ENCODE measurements at places on chromosomes 12 and 14.

- no peak for DNase-seq
Measured at GRCh38 chr14:91732439-91732838, 553 bp upstream of the CATSPERB start.

GRCh38 chr12:69330475-69331473, 17.4 kb upstream of the LYZ start:
- peak; percentile 23 for DNase-seq

GRCh38 chr14:83047059-83047830, 1513.6 kb upstream of the SEL1L start:
- DNase-seq: no peak

GRCh38 chr12:26651566-26652188, 181.3 kb downstream of the ITPR2 start:
- peak; percentile 78 for DNase-seq

- DNase-seq: peak; percentile 95
Measured at GRCh38 chr12:58540480-58541299, 379.6 kb downstream of the LRIG3 start.

GRCh38 chr12:2682296-2683251, 112.2 kb upstream of the FKBP4 start:
- DNase-seq: peak; percentile 83

DNA sequence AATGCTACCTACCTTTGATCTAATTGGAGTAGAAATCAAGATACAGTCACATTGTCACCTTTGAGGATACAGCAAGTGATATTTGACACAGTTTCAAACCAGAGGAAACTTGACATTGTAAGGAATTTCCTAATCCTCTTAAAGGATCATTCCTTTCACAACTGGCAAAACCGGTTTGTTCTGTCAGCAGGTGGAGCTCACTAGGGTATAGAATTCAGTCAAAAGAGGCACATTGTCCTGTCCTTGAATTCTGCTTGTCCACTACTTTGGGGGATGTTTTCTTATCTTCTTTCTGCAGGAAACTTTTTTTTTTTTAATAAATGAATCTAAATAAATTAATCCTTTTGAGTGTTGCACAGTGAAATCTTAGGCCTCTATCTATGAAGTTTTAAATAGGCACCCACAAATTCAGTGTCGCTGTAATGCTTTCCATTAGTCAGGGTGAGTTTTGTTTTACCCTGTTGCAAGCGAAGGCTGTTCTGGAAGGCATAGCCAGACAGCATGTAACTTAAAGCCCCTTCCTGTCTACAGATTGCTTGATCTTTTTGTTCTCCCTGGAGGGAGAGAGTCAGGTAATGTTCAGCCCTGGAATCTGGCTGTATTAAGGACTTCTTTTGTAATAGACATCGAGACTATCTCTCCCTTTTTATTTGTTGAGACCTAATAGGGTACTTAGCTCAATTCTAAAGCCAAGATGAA, 285.0 kb upstream of the RGS6 start:
- DNase-seq: peak; percentile 29

DNA sequence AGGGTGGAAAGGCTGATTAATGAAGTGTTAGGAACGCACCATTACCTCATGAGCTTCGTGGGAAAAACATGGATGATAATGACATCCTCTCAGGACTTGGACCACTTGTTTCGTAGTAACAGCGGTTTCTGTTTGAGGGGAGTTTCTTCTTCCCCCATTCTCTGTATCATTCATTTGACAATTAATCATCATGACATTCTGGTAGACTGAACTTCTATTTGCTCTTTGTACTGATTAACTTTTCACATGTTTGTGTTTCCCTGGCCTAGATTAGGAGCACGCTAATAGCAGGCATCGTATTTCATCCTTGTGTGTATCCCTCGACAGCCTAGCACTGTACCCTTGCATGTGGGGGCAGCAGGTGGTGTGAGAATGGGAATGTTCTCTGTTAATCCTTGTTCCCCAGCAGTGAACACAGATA, 8.0 kb downstream of the LRRC74A start:
- DNase-seq: no peak

GRCh38 chr14:93163564-93163963, 21.1 kb downstream of the MOAP1 start:
- DNase-seq: no peak

DNA sequence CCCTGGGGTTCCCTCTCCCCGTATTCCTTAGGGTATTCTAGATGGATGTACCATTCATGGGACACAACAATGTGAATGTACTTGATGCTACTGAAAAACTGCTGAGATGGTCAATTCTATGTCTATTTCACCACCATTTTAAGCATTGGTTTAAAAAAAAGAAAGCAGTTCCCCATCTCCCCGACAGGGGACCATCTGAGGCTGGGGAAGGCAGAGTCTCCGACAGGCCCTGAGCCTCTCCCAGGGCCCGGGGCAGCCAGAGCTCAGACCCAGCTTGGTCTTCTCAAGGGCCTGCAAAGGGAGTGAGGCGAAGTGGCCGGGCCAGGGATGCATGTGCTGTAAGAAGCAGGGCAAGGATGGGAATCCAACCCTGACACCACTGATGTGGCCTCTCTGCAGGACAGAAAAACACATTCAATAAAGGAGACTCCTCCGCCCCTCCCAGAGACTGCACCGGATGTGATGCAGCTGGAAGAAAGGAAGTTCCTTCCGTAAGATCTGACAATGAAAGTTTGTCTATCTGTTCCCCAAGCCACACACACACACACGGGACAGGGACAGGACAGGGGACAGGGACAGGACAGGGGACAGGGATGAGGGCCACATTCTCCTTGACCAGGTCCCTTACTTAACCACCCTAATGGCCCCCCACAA, 234.1 kb downstream of the BCL11B start:
- DNase-seq: no peak

GRCh38 chr14:28398506-28398905, 368.1 kb upstream of the FOXG1 start:
- DNase-seq: no peak

DNA sequence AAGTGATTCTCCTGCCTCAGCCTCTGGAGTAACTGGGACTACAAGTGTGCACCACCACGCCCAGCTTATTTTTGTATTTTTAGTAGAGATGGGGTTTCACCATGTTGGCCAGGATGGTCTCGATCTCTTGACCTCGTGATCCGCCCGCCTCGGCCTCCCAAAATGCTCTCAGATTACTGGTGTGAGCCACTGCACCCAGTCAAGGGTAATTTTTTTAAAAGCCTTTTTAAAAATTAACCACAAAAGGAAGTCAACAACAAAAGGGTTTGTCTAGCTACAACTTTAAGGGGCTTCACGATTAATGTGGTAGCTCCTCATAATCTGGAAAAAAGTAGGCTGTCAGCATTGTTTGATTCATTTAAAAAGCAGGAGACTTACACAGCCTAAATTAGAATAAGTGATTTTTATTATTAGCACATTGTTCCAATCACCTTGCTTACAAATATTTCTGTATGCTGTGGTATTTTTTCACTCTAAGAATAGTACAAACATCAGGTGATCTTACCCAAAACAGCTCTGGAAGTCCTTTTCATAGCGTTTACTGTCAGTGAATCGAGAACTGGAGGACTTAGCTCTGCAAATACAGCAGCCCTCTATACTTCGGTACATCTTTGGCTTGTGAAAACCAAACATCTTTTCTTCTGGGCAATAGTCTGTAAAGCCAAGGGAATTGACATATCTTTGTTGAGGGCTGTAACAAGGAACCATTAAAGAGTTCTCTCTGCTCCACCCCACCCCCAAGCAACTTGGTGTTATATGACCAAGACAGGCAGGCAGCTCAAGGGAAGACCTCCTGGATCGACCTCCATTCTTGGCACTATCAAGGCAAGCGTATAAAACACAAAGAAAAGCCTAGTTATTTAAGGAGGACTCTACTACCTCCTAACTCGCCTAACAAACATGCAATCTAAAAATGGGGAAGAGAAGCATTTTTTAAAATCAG, 28.1 kb downstream of the SINHCAF start:
- no peak for DNase-seq

DNA sequence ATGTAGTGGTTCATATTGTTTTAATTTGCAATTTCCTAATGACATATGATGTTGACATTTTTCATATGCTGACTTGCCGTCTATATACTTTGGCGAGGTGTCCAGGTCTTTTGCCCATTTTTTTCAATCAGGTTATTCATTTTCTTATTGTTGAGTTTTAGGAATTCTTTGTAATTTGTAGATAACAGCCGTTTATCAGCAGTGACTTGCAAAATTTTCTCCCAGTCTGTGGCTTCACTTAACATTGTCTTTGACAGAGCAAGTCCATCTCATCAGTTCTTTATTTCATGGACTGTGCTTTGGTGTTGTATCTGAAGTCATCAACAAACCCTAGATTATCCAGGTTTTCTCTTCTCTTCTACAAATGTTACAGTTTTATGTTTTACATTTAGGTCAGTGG, 12.6 kb upstream of the KLHDC2 start:
- no peak for DNase-seq

GRCh38 chr12:49017891-49018260, 700 bp downstream of the PRKAG1 start:
- no peak for DNase-seq

- DNase-seq: peak; percentile 9
Measured at GRCh38 chr14:43877351-43877960, 629.6 kb downstream of the FSCB start.

- DNase-seq: no peak
Measured at GRCh38 chr14:91350813-91351511, 66.7 kb downstream of the CCDC88C start.

DNA sequence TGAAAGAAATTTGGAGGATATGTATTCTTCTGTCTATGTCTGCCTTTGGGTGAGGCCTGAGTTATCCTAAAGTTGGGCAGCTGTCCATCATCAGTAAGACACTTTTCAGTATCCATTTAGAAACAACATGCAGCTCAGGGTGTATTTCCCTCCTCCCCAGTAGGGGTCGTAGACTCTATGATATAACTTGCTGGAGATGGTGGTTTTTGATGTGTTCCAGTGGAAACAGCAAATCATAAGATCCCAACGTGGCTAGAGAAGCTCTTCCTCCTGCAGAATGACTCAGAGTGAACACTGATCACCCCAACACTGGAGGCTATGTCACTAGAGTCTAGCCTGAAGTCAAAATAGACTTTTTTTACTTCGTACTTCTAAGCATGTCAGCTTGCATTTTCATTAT, 331.6 kb upstream of the STXBP6 start:
- no peak for DNase-seq

DNA sequence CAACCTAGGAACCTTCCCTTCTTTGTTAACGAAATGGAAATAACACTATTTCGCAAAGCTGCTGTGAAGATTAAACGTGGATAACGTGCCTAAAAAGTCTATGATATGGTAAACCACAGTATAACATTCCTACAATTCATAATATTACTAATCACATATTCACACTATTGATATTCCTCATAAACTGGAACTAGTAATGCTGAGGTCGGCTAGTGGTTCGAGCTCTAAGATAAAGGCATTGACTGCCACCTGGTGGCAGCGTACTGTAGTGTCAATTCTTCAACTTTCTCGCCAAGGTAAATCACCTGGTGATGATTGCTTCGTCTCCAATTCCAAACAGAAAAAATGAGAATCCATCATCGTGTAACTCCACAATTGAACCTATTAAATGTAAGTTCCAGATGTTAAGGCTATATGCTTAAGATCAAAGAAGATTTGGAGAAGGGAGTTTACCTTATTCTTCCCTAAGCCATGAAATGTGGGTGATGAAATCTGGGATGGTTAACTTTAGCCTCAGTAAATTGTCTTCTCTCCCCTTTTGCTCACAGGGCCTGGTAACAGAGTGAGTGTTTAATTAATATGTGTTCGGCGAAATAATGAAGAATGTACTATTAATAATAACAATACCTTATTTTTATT, 197.5 kb upstream of the TMEM132C start:
- peak; percentile 55 for DNase-seq

GRCh38 chr12:108356835-108357806, 18.0 kb upstream of the CMKLR1 start:
- DNase-seq: no peak

DNA sequence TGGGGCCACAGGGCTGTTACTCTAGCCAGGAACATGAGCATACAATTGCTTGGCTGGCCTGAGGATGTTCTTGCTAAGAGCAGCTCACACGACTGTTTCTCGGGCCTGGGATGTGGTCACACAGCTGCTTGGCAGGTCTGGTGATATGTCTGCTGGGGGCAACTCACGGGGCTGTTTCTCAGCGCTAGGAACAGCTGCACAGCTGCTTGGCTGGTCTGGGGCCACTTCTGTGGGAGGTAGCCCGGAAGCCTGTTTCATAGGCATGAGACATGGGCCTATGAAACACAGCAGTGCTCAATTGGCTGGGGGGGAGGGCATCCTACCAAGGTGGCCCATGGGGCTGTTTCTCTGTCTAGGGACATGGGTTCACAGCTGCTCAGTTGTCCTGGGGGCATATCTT, 73.4 kb upstream of the DDHD1 start:
- DNase-seq: no peak

GRCh38 chr12:20508359-20508758, 140.0 kb downstream of the PDE3A start:
- DNase-seq: no peak

DNA sequence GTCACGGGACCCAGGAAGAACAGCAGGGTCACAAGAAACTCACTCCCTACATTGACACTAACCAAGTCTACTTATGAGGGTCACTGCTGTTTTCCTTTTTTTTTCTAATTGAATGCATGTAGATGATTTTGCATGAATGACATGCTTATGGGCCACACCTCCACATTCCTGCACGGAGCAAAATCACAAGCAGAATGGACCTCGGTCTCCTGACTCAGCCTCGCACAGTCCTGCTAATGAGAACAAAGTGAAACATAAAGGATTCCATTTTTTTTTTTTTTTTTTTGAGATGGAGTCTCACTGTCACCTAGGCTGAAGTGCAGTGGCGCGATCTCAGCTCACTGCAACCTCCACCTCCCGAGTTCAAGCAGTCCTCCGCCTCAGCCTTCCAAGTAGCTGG, 12.3 kb downstream of the SCARB1 start:
- no peak for DNase-seq

GRCh38 chr12:121400332-121401139, 618 bp downstream of the RNF34 start:
- DNase-seq: peak; percentile 30

- DNase-seq: peak; percentile 65
Measured at GRCh38 chr14:28767853-28768741, 1.5 kb downstream of the FOXG1 start.

DNA sequence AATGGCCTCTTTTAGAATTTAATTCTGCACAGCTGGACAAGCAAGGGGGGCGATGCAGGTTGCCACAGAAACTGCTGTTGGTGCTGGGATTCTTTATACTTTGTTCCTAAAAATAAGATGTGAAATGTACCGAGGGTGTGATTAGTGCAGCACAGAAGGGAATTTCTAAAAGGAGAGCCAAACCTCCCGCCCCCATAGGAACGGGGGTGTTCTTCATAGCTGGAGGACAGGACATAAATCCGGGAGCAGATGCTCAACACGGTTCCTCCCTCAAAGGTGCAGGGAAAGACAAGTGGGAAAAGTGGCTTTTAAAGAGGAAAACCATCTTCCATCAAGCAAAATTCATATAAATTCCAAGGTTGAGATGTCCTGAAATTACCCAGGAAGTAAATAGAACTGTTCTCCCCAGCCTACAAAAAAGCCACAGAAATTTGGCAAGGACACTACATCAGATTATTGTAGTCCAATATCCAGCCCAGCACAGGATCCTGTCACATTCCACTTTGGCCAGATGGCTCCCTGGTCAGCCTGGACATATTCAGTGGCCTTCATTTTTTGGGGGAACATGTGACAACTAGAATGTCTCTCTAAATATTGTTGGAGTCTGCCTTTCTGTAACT, 51.4 kb upstream of the TMX1 start:
- DNase-seq: no peak
